ENCODE measurements at places on chromosomes 6 and 20.

- no peak for DNase-seq
Measured at GRCh38 chr20:48604936-48605335, 222.9 kb downstream of the PREX1 start.

GRCh38 chr6:148565930-148566663 is 180.7 kb upstream of the UST start:
- DNase-seq, result no peak

DNA sequence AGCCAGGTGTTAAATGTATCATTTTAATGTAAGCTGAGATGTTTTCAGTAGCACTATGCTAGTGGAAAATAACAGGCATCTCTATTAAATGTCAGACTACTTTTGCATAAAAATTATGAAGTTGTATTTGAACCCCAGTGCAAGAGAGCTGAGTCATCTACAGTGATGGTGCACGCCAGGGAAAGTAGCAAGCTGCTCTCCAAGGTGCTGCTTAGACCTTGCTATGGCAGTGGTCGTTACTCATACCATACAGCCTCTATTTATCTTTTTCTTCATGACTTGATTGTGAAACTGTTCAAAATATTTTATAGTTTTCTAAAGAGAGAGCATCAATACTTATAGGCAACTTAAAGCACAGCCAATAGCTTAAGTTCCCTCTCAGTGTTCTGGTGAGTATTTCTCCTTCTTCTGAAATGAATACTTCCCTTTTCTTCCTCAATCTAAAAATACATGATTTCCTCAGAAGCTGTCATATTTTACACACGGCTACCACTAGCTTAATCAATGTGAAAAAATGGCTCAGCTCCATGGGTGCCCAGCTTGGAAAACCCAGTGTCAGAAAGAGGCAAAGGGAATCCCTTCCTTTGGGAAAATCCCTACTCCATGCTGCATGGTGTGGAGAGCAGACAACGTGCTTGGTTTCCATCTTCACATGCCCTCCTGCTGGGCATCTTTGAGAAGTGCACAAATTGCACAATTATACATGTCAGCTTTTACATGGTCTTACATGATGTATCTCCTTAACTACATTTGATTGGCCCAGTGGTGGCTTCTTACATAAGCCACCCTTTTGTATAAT is 105.6 kb downstream of the ELOVL4 start:
- DNase-seq, result no peak

GRCh38 chr20:2631228-2631627 is 21.2 kb upstream of the NOP56 start:
- DNase-seq, result no peak

DNA sequence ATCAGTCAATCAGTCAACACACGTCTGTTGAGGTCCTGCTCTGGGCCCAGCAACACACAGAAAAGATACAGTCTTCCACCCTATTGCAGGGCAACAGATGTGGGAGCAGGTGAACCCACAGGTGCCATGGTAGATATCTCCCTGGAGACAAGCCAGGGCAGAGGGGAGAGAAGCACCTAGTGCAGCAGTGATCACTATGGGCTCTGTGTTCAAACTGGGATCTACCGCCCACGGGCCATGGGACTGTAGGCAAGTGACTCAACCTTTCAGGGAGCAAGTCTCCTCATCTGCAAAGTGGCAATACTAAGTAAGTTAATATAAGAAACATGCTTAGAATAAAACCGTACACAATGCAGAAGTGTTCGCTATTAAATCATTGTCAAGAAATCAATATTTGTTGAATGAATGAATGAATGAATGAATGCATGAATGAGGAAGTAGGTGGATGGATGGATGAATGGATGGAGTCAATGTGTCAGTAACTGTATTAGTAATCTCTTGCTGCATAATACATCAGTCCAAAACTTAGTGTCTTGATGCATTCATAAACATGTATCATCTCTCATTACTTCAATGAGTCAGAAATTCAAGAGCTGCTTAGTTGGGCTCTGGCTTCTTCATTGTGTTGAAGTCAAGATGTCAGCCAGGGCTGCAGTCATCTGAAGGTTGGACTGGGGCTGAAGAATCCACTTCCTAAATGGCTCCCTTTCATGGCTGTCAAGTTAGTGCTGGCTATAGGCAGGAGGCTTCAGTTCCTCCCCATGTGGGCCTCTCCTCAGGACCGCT is 31.9 kb upstream of the NFATC2 start:
- DNase-seq, result no peak

DNA sequence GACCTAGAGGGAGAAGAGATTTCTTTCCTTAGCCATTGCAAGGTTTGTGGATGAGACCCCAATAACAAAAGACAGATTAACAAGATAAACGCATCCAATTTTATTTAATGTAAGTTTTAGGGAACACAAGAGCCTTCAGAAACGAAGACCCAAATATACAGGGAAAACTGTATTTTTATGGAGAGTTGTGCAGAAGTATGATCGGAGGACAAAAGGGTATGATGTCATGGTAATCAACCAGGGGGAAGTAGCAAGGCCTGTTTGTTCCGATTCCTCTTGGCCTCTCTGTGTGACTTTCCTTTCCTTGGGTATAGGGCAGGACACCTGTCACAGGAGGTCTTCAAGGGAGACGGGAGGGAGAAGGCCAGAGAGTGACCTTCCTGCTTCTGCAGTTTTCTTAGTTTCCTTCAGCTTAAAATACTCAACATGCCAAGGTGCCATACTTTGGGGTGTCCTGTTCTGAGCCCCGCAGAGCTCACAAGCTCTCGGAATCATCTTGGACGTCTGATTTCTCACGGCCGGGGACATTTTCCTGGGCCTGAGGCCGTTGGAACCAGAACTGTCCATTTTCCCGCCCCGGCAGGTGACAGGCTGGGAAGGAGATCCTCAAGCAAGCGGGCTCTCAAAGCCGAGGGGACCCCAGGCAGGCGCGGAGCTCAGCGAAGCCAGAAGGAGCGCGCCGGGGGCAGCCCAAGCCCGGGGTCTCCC is 21.7 kb downstream of the TMC2 start:
- no peak for DNase-seq

- DNase-seq, result no peak
Measured at GRCh38 chr6:38508894-38509293, 130.8 kb downstream of the BTBD9 start.

DNA sequence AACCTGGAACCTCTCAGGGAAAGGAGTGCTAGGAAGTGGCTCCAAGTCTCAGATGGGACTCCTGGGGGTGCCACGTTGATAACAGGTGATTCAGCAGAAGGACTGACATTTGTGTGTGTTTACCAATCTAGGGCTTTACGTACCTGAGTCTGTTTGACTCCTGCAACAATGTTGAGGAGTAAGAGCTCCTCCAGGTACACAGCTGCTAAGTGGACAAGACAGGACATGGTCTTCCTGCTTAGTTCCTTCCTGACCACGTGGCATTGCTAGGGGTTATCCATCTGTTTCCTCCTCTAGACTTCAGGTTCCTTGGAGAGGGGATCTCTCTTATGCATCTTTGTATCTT is 164.5 kb upstream of the SLC24A3 start:
- no peak for DNase-seq

DNA sequence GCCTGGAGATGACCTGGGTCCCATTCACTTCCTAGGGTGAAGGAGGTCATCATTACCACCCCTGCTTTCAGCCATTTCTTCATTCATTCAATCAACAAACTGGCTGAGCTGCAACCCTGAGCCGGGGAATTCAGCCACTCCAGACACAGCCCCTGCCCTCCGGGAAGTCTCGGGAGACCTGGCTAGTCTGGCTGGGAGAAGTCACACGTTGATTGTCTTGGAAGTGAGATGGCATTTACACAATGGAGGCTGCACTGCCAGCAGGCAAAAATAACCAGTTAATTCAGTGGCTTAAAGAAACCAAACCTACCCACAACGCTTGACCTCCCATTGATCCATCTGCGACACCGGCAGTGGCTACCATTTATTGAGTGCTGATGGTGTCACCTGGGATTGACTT is 2.0 kb upstream of the PMEPA1 start:
- DNase-seq, result no peak

DNA sequence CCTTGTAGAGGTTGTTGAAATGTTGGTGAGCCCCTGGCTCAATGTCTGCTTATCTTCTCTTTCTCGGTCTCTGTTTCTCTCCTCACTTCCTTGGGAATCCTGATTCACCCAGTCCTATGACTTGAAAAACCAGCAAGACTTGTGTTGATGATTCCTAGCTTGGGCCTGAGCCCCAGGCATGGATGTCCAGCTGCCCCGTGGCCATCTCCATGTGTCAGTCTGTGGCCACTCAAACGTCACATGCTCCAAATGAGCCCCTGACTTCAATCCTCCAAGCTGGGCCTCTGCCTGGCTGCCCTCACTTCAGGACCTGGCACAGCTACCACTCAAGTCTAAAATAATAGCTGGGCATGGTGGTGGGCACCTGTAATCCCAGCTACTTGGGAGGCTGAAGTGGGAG is 81.0 kb downstream of the SRC start:
- no peak for DNase-seq

- no peak for DNase-seq
Measured at GRCh38 chr20:53872561-53873229, 197.7 kb downstream of the BCAS1 start.

DNA sequence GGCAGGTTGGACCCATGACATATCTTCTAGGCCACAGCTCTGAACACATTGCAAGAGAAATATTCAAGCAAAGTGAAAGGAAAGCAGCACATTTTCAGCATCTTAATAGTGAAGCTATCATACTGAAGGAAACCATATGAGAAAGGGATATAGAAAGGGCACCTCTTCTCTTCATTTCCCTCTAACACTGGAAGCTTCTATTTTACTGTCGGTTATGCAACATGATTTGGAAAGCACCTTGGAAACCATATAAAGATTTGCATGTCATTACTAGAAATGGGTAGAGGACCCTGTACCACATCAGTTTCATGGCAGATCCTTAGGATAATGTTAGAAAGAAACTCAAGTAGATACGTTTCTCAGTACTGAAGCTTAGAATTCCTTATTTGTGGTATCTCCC is 70.5 kb upstream of the HMGN3 start:
- no peak for DNase-seq

- DNase-seq, result no peak
Measured at GRCh38 chr6:14673201-14673600, 555.6 kb downstream of the CD83 start.

DNA sequence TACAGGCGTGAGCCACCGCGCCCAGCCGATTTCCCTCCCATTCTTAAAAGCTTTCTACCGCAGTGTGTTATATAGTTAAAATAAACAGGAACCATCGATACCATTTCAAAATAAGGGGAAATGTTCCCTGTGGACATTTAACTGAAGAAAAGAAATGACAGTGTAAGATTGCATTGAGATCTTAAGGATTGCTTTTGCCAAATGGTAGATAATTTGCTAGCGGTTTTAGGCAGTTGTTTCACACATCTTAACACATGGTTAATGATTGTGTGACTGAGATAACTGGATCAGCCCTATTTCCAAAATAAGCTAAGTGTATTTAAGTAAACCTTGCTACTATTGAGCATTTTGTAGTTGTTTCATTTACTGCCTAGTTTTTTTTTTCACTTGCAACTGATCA is 15.6 kb downstream of the STX16 start:
- no peak for DNase-seq

DNA sequence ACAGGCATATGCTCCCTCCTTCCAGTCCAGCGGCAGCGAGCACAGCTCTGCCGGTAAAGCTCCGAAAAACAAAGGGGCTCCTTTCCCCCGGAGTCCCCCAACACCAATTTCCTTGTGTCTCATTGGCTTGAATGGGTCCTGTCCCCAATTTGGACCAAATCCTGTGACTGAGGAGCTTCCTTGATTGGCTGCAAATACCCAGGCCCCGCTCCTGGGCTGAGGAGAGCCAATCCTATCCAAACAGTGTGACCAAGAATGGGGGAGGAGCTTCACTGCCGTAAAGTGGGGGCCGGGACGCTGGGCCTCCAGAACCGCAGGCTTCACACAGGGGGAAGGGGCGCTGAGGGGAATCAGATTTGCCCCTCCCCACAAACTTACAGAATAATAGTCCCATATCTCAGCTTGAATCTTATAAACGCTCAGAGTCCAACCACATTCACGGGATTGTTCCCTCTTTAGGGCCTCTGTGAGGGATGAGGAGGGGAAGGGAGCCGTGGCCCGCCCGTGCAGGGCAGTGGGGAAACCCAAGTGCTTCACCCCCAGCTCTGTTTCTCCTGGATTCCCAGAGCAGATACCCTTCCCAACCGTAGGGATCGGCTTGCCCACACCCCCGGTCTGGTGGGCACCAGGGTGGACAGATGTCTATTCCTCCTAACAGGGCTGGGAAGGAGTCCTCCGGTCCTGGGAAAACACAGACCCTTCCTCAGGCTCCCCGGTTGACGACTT is 141.0 kb upstream of the MLN start:
- no peak for DNase-seq

DNA sequence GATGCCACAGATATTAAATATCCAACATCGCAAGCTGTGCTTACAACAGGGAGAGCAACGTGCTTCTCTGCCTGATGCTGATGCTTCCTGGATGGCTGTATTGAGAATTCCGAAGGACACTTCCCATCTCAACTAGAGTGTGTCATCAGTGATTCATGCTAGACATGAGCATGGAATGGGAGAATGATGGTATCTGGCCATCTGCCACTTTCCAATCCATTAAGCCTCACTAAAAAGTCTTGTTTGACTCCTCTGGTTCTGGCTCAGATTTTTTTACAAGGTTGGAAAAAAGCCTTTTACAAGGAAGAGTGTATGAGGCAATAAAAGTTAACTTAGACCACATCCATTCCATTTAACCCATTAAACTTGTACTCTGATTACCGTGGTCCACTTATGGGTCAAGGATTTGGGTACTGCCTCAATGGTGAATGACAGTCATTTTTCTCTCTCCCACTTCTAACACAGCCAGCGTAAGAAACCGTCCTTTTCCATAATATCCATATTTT is 265.3 kb downstream of the UST start:
- no peak for DNase-seq

Data from D721Med (cell line).